A549 (cell line): ENCODE measurements at places on chromosomes 5 and 9. TPM values are rescaled to one million over a fixed set of nuclear protein-coding genes. Genes with fewer than 3 reads are reported as not detected.

DNA sequence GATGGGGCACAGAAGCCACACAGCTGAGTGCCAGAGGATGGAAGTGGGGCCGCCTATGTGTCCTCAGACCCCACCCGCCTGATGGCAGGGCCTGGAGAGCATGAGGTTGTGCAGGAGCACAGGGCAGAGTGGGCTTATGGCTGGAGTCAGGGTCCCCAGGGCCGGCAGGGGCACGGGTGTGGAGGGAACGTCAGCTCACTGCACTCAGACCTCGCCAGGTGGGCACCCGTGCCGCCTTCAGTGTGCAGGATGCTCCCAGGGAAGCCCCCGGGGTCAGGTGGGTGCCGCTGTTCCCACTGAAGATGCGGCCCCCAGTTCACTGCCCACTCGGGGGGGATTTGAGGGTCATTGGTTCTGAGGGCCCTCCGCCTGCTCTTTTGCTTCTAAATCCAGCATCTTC is 34.9 kb downstream of the EXOC3 start:
- DNase-seq, result no peak

GRCh38 chr5:19531374-19531952 is 456.5 kb downstream of the CDH18 start:
- DNase-seq, result no peak

- DNase-seq, result no peak
Observed at GRCh38 chr9:116074658-116075057, 78.9 kb upstream of the PAPPA start.

SARDH gene
- 0.05 TPM in 1 of 3 replicates, not detected in the others for polyA plus RNA-seq
